ENCODE measurements at places on chromosomes 13 and 19. TPM values are rescaled to one million over a fixed set of nuclear protein-coding genes. Genes with fewer than 3 reads are reported as not detected.

S1PR5 gene
- 1.9 TPM for total RNA-seq

ATXN8OS gene
- total RNA-seq: not detected

DOCK6 gene
- total RNA-seq: 8.0 TPM

CFD gene
- 22.1 TPM for total RNA-seq

PCDH9 gene
- total RNA-seq: 6.0 TPM

CYP2S1 gene
- 24.9 TPM for total RNA-seq

C19orf73 gene
- total RNA-seq: 1.6 TPM

KISS1R gene
- 0.28 TPM for total RNA-seq

ARRDC2 gene
- 30.2 TPM for total RNA-seq

ZNF540 gene
- not detected for total RNA-seq

UGGT2 gene
- total RNA-seq: 11.3 TPM

VSIG10L gene
- total RNA-seq: 10.9 TPM

MCF2L gene
- total RNA-seq: 0.09 TPM

NRTN gene
- 1.6 TPM for total RNA-seq

SIGLEC12 gene
- total RNA-seq: not detected

FBXO27 gene
- 2.8 TPM for total RNA-seq

SPC24 gene
- 20.2 TPM for total RNA-seq

PLEKHJ1 gene
- 52.3 TPM for total RNA-seq

RNF17 gene
- total RNA-seq: not detected

BORCS8 gene
- 12.1 TPM for total RNA-seq

ZNF580 gene
- total RNA-seq: 48.6 TPM

C13orf42 gene
- total RNA-seq: not detected
